CD4-positive, CD25-positive, alpha-beta regulatory T cell (primary cell): ENCODE measurements at places on chromosomes 2 and 18. TPM values are rescaled to one million over a fixed set of nuclear protein-coding genes. Genes with fewer than 3 reads are reported as not detected.

DNA sequence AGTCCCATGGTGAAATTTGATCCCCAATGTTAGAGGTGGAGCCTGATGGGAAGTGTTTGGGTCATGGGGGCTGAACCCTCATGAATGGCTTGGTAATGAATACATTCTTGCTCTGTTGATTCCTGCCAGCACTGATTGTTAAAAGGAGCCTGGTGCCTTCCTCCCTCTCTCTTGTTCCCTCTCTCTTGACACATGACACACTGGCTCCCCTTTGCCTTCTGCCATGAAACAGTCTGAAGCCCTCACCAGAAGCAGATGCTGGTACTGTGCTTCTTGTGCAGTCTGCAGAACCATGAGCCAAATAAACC, 30.6 kb upstream of the EPC2 start:
- H3K36me3 ChIP-seq: no peaks in the 10 kb centered on the region
- H3K27me3 ChIP-seq: peaks cover 6% of the 10 kb centered on the region
- no peak overlapping the region for H3K4me3 ChIP-seq
- no peak for DNase-seq
- no peaks in the 10 kb centered on the region for H3K4me1 ChIP-seq

DLX2 gene
- 0.47 TPM for total RNA-seq

TPO gene
- 0.27 TPM for total RNA-seq

DNA sequence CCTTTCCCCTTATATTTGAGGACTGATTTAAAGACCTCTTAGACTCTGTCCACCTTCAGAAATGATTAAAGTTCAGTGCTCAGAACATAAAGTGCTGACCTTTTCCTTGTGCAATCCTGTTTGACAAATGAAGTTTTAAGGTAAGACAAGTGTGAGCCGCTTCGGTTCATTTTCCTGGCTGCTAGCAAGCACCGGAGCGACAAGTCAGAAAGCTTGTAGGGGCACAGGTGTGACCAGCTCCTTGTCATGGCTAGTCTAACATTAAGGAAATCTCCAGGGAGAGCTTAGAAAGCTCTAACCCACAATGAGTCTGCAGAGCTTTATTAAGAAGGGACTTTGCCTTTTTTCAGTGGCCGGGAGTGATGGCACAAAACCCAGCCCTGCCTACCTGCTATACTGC, 2.3 kb upstream of the NCKAP5 start:
- no peak overlapping the region for H3K27ac ChIP-seq
- no peaks in the 10 kb centered on the region for H3K4me1 ChIP-seq
- no peak for DNase-seq
- no peaks in the 10 kb centered on the region for H3K36me3 ChIP-seq
